ENCODE measurements at places on chromosomes 7 and 10.

GRCh38 chr7:525740-526139 is 6.1 kb upstream of the PDGFA start:
- peak; percentile 47 for DNase-seq

- DNase-seq: no peak
Measured at GRCh38 chr10:4721999-4722753, 103.8 kb upstream of the AKR1E2 start.

DNA sequence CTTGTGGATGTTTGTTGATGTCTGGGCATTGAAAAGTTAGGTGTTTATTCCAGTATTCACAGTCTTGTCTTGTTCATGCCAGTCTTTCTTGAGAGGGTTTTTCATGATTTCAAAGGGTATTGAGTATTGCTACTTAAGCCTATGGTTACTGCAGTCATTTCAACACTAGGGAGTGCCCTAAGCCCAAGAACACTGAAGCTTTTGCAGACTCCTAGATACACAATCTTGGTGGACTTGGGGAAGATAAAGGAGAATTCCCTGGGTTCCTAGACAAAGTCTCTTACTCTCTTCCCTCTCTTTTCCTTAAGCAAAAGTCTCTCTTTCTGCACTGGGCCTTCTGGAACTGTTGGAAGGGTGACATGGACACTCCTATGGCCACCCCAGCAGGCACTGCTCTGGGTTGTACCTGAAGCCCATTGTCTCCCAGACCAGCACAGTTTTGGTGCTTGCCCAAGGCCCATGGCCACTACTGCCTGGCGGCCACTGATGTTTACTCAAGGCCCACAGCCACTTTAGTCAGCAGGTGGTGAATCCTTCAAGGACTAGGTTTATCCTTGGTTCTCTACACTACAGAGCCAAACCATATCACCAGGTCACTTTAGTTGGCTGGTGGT is 24.9 kb downstream of the SAMD9 start:
- DNase-seq: no peak

DNA sequence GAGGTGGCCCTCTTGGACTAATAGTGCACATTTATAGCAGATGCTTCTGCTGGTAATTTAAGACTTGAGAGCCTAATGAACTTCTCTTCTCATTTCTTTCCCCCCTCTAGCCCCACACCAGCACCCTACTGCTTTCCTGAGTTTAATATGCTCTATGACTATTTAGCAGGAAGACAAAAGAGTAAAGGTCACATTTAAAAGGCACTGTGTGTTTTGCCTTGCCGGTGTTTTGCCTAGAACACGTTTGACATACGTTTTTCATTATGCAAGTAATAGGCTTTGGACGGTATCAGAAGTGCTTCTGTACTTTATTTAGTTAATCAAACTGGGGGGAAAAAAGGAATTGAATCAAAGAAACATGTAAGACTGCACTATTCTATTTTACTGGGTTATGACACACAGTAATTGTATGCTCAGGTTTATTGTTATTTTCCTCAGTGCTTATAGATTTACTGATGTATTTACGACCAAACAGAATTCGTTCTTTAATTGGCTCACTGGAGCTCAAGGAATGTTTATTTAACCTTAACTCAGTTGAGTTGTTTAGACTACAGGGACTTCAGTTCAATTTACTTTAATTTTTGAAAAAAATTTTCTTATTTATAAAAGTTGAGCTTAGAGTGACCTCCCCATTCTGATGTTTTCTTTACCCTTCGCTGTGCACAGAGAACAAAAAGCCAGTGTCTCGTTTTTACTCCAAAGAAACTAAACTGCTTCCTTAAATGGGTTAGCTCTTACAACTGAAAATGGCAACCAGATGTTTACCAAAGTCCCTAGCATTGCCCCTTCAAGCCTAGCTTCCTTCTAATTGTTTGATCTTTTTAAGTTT is 35.4 kb downstream of the CPED1 start:
- DNase-seq: no peak

DNA sequence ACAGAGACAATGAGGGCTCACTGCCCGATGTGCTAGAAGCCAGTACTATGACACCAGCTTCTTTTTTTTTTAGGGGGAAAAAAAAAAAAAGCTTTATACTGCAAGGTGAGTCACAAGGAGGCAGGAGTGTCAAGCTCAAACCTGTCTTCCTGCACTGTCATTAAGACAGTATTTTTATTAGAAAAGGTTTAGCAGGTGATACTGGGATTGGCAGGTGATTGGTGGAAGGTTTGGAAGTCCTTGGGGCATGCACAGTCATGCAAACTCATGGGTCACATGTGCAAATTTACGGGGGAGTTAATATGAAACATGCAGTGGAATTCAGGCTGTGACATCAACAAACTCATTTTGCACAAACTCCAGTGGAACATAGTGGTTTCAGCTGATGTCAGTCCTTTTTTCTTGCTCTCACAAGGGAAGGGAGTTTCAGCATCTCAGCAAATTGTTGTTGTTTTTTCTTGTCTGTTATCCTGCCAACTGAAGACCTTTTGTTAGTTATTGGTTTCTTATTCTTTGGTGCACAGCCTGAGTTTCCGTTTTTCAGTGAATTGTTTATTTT is 530.6 kb downstream of the ANKRD7 start:
- DNase-seq: no peak

GRCh38 chr7:140607441-140607989 is 33.1 kb downstream of the DENND2A start:
- DNase-seq: peak; percentile 70

DNA sequence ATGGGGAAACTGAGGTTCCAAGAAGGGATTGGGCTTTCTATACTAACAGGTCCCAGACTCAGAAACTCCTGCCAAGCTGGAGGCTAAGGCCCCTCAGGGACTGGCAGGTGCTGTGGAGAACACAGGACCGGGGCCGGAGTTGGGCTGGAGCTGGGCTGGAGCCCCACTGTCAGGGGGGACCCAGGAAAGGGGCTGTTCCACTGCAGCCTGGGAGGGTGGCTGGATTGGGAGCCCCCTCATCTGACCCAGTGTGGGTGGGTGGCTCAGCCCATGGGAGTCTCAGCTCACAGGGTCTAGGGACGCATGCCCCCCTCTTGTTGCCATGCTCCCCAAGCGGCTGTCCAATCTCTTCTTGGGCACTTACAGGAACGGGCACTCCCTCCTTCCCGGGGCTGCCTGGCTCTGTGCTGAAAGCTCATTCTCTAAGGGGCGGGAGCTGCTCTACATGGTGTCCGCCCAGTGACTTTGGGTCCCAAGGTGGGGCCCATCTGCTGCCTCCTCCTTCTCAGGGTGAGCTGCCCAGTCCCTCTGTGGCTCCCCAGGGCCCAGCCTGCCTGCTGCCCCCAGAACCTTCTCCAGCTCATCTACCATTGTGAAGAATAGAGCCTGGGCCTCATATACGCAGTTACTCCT is 126.5 kb downstream of the MYL10 start:
- no peak for DNase-seq

DNA sequence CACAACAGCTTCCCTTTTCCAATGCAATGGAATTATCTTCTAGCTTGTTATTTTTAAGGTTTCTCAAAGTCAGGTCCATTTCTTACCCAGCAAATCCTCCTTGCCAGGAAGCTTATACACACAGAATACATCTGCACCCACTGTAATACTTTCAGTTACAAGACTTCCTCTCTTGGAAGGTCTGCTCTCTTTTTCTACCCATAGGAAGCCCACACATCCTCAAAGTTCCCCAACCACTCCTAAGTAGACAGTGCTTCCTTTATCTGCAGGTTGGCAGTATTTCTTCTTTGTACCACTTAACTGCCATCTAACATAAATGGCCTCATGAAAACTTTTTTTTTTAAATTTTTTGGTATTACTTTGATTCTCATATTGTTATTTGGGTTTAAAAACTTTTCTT is 155.6 kb downstream of the TAX1BP1 start:
- no peak for DNase-seq

DNA sequence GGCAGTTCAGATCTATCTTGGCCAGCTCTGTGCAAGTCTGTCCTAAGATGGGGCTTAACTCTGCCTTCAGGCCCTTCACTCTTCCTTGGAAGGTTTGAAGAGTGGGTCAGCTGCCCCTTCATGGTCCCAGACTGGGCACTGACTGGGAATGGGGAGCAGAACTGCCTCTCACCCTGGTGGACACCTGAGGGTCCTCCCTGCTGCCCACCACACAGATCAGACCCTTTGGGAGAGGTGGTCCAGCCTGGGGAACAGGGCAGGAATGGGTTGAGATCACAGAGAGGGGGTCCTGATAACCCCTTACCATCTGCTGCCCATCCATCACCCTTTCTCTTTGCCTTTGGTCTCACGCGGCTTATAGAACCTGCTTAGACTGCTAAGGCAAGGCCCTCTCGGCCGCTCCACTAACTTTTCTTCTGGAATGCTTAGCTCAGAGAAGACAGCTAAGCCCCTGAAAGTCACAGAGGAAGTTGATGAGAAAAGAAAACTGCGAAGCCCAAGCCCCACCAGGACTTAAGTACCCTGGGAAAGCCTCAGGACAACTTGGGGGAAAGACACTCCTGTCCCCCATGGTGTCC is 402 bp upstream of the CDHR1 start:
- no peak for DNase-seq

DNA sequence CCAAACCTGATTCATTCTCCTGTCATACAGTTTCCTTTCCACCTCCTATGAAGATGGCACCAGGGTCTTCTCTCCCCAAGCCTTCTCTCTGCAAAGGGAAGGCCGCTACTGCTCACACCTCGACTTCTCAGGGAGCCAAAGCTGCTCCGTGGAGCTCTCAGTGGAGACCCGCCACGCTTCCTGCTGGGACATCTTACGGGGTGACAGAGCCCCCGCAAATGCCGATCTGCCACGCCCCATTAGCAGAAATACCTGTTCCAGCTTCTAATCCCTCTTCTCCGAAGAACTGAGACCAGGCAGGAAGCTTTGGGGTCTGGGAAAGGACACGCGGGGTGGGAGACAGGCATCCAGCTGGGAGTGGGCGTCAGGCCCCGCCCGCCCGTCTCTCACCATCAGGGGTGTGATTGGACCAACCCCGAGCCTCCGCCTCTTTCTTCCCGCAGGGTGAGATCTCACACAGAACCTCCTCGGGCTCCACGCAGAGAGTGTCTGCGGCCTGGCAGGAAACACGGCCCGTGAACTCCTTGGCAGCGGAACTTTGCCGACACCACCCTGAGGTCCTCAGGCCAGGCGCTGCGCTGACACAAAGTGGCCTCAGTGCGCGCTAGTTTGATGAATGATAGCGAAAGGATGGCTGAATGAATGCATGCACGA is 12.0 kb upstream of the CALML5 start:
- no peak for DNase-seq

GRCh38 chr10:35378541-35379210 is 42.4 kb downstream of the CCNY start:
- no peak for DNase-seq

- no peak for DNase-seq
Measured at GRCh38 chr7:122850528-122850927, 35.7 kb downstream of the CADPS2 start.

GRCh38 chr10:70830164-70830563 is 14.4 kb downstream of the SGPL1 start:
- no peak for DNase-seq

DNA sequence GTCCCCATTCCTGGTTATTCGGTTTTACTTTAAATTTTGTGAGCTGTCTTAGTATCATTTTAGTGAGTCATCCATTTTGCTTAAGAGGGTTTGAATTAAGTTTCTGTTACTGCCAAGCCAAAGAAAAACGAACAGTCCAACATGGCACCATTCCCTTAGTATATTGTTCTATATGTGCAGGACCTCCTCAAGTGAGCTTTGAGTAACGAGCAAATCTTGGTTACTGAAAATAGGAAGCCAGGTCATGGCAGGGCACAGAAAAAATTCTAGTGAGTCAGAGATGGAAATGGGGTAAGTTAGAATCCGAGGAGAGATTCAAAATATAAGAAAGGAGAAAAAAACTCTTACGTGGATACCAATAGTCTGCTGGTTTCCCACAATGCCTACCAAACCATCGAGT is 292.9 kb downstream of the BAMBI start:
- DNase-seq: no peak

GRCh38 chr7:148687555-148687954 is 11.1 kb upstream of the CUL1 start:
- no peak for DNase-seq

DNA sequence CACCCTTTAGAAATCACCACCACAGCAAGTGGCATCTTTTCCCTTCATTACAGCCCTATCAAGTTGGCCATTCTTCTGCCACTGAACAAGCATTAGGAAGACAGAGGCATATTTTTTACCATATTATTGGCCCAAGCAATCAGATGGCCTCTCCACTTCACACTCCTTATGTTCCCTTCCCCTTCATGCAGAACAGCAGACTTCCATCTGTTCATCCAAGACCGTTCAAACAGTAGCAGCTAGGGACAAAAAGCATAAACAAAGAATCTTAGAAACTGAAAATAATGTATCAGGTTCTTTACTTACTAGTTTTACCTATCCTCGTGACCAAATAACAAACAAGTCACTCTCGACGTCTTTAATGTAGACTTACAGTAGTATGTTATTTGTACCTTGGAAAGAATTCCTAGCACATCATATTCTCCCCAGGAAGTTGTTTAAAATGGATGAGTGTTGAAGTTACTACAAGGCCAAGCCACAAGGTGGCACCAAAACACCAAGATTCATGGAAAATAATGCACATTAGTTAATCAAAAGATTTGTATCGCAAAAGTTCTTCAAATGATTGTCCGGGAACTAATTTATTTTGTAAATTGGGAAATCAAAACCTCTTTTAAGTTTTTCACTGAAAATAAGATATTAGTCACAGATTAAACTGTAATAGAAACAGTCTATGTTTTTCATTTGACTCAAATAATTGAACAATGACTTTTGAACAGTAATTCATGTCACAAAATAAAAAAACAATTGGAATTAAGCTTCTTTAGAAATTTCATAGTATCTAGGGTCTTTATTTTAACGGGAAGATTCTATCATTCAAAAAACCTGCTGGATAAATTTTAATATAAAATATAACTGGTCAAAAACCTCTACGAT is 112.1 kb downstream of the VPS41 start:
- DNase-seq: no peak

DNA sequence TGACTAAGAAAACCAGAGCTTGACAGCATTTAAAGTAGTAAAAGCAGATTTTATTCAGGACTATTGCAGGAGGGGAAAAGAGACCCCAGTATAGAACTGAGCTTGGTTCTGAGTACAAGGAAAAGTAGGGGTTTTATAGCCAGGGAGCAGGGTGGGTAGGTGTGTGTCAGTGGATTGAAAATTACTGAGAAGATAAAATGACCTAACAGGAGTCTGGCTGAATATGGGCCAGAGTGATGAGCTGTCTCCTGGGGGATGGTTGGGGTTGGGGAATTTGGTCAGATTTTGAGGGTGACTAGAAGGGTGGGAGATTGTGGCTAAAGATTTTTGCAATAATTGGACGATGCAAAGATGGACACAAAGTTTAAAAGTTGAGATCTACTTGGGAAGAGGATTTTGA is 114.0 kb downstream of the ST7 start:
- DNase-seq: no peak

- DNase-seq: no peak
Measured at GRCh38 chr7:110534241-110534931, 556.5 kb upstream of the LRRN3 start.

DNA sequence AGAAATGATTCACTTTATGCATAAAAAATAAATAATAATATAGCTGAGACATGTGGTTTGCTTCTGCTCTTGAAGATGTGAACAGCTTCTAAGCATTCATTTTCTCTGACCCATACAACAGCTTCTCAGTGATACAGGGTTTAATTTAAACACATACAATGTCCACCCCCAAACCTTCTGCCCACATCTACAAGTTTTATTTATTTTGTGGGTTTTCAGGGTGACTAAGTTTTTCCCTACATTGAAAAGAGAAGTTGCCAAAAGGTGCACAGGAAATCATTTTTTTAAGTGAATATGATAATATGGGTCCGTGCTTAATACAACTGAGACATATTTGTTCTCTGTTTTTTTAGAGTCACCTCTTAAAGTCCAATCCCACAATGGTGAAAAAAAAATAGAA is 17.2 kb downstream of the INHBA start:
- DNase-seq: no peak

All from occipital lobe (tissue), 3 donors.